Lung microvascular endothelial cell (primary cell): ENCODE measurements at places on chromosomes 4 and X. TPM values are rescaled to one million over a fixed set of nuclear protein-coding genes. Genes with fewer than 3 reads are reported as not detected.

ENPP6 gene
- total RNA-seq: not detected in 2 replicates

SERTM2 gene
- not detected in 2 replicates for total RNA-seq

CDX4 gene
- total RNA-seq: not detected in 2 replicates

CFP gene
- total RNA-seq: under 0.01 and 0.22 TPM in 2 replicates

SH3RF1 gene
- total RNA-seq: 4.8 and 7.3 TPM in 2 replicates

PCGF3 gene
- total RNA-seq: 30.5 and 47.8 TPM in 2 replicates

GPM6B gene
- 0.22 TPM in 1 of 2 replicates, not detected in the other for total RNA-seq
